ENCODE measurements at places on chromosomes 5 and 9. TPM values are rescaled to one million over a fixed set of nuclear protein-coding genes. Genes with fewer than 3 reads are reported as not detected.

NRG2 gene
- 16.9 TPM for total RNA-seq

ORM2 gene
- total RNA-seq = not detected

CAVIN4 gene
- total RNA-seq = 0.31 TPM

OSMR gene
- total RNA-seq = 110 TPM

SLC34A1 gene
- total RNA-seq = not detected

SAPCD2 gene
- 0.13 TPM for total RNA-seq

HMMR gene
- total RNA-seq = 1.0 TPM

ARID3C gene
- total RNA-seq = not detected
